Midbrain (tissue), 1 donor: ENCODE measurements at places on chromosomes 7 and 10.

- DNase-seq, result no peak
Observed at GRCh38 chr7:16739863-16740622, 13.5 kb upstream of the TSPAN13 start.

DNA sequence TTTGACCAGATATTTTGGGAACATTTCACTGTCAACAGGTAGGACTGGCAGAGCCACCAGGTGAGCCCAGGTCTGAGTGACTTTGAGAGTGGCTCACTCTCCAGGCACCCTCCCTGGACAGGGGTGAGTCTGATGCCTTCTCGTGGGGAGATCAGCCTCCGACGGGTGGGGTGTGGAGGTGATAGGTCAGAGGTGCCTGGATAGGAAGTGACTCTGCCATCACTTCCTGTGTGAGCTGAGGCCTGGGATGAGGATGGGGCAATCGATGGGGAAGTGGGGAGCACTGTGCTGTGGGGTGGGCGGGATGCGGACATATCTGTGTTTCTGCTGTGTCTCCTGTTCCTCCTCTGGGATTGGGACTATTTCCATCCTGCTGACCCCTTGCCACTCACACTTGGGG is 34.6 kb downstream of the IFT22 start:
- no peak for DNase-seq

- no peak for DNase-seq
Observed at GRCh38 chr7:132756484-132756990, 180.3 kb upstream of the PLXNA4 start.

- DNase-seq, result no peak
Observed at GRCh38 chr7:93812061-93812460, 78.5 kb downstream of the TFPI2 start.
